ENCODE measurements at places on chromosomes 16 and 17.

DNA sequence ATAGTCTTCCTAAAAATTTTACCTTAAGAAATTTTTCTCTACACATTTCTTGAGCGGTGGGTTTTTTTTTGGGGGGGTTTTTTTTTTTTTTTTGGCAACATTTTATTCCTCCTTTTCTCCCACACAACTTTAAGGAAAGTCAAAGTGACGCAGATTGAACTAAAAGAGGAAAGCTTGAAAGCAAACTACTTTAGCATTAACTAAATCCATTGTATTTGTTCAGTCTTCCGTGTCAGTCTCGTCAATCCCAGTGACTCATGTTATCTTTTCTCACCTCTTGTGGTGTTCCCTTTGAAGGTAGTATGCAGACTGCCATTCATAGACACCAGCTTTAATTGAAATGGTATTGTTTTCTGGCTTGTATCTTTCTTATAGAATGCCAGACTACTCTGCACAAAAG is 39.3 kb downstream of the TADA2A start:
- DNase-seq, result no peak

GRCh38 chr16:85677383-85677967 is 11.3 kb downstream of the GINS2 start:
- no peak for DNase-seq

DNA sequence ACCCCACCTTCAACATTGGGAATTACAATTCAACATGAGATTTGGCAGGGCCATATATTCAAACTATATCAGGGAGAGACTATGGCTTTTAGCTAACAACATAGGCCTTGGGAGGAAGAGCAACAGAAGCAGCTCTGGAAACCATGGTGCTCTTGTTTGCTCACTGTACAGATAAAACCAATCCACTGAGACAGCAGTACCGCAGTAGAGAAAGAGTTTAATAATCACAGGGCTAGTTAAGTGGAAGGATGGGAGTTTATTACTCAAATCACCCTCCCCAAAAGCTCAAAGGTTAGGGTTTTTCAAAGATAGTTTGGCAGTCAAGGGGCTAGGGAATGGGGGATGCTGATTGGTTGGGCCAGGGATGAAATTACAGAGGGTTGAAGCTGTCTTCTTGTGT is 52.7 kb upstream of the CRHR1 start:
- DNase-seq, result no peak

GRCh38 chr16:51870296-51870854 is 676.6 kb downstream of the TOX3 start:
- DNase-seq, result no peak

- no peak for DNase-seq
Observed at GRCh38 chr16:51035110-51035498, 116.0 kb downstream of the SALL1 start.

GRCh38 chr17:2282297-2282873 is 21.2 kb downstream of the SMG6 start:
- peak; percentile 60 for DNase-seq

- no peak for DNase-seq
Observed at GRCh38 chr17:81236784-81237183, 2.1 kb downstream of the TEPSIN start.

- no peak for DNase-seq
Observed at GRCh38 chr17:47682138-47682537, 11.8 kb upstream of the TBKBP1 start.

- DNase-seq, result no peak
Observed at GRCh38 chr16:1167276-1168107, 14.6 kb downstream of the CACNA1H start.

DNA sequence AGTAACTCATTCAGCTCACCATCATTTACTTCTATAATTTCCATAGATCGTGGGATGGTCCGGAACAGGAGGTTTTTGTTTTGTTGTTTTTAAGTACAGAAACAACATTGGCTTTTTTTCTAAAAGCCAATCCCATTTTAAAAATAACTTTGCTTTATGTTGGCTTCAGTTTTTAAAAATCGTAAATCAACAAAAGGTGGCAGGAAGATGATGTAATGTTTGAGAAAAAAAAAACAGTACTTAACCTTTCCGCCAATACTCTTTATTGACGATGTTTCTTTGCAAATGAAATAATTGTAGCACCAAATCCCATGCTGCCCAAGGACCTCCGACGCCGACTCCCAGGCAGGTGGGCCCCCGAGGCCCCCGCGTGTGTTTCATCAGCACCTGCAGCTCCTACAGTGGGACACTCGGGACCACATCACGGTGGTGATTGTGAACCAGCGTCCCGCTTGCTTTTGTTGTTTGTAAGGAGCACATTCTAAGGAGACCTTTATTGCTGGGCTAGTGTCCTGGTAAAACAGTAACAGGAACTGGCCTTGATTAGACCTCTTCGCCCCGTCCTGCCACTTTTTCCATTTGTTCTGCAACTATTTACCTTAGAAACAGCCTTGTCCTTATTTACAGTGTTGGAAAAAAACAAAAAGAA is 140.2 kb upstream of the CHMP6 start:
- no peak for DNase-seq

- peak; percentile 21 for DNase-seq
Observed at GRCh38 chr16:24499193-24499814, 40.1 kb upstream of the RBBP6 start.

DNA sequence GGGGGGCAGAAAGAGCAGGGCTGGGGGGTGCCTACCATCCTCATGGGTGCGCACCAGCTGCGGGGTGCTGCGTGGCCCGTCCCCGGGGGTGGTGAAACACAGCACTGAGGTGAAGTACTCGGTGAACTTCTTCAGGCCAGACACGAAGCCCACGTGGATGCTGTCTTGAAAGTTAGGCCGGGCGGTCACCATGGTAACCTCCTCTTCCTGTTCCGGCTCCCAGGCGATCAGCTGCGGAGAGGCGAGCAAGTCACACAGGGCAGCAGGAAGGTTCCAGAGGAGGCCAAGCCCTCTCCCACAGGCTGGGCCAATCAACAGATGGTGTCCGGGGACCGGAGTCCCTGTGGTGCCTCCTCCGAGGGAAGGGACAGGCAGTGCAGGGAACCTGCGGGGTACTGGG is 90.1 kb upstream of the CDC42EP4 start:
- peak; percentile 31 for DNase-seq

GRCh38 chr17:82633343-82633742 is 14.9 kb downstream of the WDR45B start:
- DNase-seq, result no peak

DNA sequence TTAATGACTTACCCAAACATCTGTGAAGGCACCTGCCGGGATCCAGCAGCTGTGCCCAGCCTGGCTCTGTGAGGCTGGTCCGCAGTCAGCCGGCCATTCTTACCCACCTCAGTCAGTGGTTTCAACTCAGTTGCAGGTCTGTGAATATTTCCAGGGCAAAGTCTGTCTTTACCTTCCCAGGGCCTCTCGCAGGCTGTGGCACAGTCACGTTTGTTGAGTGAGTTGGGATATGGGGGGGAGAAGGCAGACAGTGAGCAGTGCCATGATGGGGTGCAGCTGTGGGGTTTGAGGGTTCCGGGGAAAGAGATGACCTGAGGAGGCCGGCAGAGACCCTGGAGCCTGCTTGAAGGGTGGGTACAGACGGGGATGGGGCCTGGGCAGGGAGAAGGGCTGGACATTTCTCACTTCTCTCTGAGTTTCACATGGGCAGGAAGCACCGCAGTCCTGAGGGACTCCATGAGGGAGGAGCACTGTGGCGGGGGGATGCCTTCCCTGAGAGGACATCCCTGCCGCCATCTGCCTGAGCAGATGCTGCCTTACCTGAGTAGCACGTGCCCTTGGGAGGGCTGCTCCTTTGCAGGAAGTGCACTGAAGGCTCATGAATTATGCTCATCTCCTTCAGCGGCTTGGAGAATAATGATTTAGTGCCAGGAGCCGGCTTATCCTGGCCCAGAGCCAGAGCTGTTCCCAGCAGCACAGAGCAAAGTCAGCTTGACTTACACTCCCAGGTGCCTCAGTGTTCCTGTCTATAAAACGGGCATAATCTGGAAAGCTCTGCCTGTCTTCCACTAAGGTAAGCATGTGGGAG is 48.1 kb downstream of the KSR1 start:
- DNase-seq, result peak; percentile 64

GRCh38 chr16:69324013-69324531 is 6.3 kb downstream of the PDF start:
- DNase-seq, result no peak

- DNase-seq, result no peak
Observed at GRCh38 chr16:68676113-68676860, 31.2 kb downstream of the CDH3 start.

- DNase-seq, result no peak
Observed at GRCh38 chr16:7839568-7839967, 506.9 kb downstream of the RBFOX1 start.

GRCh38 chr17:1890758-1891450 is 61.1 kb downstream of the RPA1 start:
- no peak for DNase-seq

DNA sequence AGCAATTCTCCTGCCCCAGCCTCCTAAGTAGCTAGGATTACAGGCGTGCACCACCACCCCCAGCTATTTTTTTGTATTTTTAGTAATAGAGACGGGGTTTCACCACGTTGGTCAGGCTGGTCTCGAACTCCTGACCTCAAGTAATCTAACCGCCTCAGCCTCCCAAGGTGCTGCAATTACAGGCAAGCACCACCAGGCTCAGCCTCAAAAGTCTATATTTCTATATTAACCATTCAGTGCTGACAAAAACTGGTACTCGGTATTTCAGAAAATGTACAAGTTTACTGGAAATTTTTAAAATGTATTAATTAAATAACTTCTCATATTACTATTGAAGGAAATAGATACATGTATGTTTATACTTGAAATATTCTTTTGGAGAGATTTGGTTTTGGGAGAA is 1.4 kb upstream of the HEXD start:
- no peak for DNase-seq

DNA sequence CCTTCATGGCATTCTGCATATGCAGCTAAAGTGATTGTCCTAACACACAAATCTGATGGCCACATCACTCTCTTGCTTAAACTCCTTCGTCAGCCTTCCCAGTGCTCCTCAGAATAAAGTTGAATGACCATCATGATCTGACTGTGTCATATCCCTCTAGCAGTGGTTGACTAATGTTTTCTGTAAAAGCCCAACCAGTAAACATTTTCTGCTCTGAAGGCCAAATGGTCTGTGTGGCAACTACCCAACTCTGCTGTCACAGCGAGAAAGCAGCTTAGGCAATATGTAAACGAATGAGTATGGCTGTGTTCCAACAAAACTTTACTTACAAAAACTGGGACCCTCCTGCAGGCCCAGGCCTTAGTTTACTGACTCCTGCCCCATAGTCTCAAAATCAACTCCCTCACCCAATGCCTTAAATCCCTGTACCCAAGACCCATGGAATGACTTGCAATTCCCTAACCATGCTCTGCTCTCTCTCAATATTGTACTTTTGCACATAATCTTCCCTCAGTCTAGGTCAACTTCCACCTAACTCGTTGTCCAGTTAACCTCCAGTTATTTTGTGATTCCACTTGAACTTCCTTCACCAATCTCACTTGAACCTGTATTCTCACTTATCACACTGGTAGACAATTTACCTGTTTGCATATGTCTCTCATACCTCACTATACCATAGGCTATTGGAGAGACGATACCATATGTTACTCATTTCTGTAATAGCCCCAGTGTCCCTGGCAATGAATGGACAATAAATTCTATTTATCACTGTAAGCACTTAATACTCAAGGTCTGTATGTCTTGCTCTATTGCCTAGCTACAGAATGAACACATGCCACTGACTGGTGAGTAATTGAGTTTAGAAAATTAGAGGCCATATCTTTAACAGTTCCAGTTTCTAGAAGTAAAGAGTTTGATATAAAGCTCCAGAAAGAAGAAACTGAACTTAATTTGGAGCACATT is 29.1 kb downstream of the TMEM100 start:
- no peak for DNase-seq

GRCh38 chr16:72357910-72358309 is 186.0 kb upstream of the PMFBP1 start:
- DNase-seq, result no peak

- no peak for DNase-seq
Observed at GRCh38 chr17:28447396-28447760, 26.1 kb upstream of the SLC13A2 start.

GRCh38 chr17:38893113-38893512 is 23.3 kb downstream of the LASP1 start:
- no peak for DNase-seq

DNA sequence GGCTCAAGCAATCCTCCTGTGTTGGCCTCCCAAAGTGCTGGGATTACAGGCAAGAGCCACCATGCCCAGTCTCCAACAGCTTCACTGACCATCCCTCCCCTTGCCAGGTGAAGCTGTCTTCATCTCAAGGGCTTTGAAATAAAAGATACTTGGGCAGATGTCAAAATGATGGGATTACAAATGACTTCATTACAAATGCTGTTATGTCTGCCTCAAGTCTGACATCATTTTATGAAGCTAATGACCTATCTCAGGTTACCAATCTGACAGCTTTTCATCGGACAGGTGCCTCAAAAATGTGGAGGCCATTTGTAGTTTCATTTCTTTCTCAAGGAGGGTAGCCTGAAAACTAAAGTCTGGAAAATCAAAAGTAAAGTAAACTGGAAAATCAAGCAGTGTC is 323.7 kb upstream of the TBX2 start:
- DNase-seq, result no peak

- DNase-seq, result no peak
Observed at GRCh38 chr16:49349446-49350168, 24.0 kb upstream of the C16orf78 start.

DNA sequence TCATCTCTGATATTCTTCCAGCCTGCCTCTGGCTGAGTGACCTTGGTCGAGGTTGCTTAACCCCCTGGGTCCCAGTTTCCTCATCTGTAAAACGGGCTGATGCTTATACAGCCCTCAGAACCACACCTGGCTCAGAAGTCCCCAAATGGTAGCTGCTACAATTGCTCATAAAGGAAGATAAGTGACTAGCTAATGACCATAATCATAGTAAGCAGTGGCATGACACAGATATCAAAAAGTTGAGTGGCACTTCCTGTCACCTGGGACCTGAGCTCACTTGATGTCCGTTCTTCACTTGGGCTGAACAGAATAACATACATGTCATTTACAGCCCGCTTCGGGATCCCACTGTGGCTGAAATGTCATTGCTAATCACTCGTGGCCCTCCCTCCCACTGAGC is 1.8 kb downstream of the MGRN1 start:
- DNase-seq, result no peak

DNA sequence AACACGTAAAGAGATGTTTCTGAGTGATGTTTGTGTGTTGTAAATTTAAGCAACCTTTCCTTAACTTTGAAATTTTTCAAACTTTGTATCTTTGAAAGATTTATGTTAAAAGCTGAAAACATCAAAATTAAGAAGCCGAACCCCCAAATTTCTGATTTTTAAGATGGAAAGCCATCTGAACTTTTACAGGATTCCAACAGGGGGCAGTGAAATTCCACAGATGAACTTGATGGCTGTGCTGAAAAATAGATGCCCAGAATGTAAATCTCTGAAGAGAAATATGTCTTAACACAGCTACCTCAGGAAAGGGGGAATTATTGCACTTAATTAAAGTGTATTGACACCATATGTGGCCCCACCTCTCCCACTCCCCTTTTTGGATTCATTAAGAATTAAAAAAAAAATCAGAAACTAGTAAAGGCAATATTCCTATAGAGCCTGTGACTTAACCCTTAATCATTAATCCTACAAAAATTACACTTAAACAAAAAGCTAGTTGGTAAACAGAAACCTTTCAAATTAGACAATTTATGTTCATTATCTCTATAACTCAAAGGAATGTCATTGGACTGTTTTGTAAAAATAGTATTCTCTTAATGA is 597.9 kb downstream of the KCNJ2 start:
- peak; percentile 31 for DNase-seq

GRCh38 chr17:77828749-77829539 is 129.6 kb upstream of the TNRC6C start:
- DNase-seq, result no peak

Measured in HepG2 (cell line).